NCI-H460 (cell line): ENCODE measurements at places on chromosomes 12 and 14. TPM values are rescaled to one million over a fixed set of nuclear protein-coding genes. Genes with fewer than 3 reads are reported as not detected.

Gene PRIM1
- total RNA-seq: 34.1 TPM in 2 replicates

Gene NTN4
- 68.1 and 86.7 TPM in 2 replicates for total RNA-seq

Gene P2RX2
- not detected in 2 replicates for total RNA-seq

Gene NPFF
- 1.0 TPM in 1 of 2 replicates, not detected in the other for total RNA-seq

Gene ACSM4
- not detected in 2 replicates for total RNA-seq

Gene DIO2
- 1.5 and 1.8 TPM in 2 replicates for total RNA-seq

Gene SERPINA10
- not detected in 2 replicates for total RNA-seq

Gene GLI1
- total RNA-seq: 0.20 and 5.0 TPM in 2 replicates

- no peak for DNase-seq
These were observed 28.8 kb downstream of the CCDC92 start for GRCh38 chr12:123943816-123944215.

DNA sequence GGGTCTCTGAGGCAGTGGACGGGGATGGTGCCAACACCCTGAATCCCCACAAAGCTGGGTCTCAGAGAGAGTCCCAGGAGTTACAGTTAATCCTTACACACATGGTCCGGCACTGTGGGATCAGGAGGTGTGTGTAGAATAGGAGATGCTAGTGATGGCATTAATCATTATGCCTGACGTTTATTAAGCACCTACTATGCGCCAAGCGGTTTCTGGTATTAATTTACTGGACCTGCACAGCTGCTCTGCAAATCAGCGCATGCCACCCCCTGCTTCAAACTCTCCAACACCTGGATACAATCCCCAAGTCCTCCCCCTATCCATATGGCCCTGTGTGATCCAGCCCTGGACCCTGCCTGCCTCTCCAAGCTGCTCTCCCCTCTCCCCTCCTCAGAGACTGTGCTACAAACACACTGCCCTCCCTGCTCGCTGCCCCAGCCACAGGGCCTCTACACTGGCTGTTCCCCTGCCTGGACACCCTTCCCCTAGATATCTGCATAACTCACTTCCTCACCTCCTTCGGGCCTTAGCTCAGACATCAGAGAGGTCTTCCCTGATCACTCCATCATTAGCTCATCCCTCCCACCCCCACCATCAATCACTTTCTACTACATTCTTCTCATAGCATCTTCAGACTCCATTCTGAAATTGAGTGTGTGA, 86.0 kb downstream of the RFLNA start:
- DNase-seq: no peak

DNA sequence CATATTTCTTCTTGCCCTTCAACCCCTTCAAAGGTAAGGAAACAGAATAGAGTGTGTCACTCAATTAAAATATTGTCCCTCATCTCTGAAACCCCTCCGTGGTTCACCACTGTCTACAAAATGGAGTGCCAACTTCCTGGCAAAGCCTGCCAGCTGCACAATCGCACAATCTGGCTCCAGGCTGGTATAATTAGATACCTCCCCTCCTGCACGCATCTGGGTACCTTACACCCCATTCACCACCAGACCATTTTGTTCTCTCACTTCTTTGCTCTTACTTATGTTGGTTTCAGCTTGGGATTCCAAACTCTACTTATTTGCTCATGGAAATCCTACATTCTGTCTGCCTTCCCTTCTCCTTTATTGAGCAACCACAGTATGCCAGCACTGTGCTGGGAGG, 314.9 kb downstream of the NUAK1 start:
- no peak for DNase-seq

DNA sequence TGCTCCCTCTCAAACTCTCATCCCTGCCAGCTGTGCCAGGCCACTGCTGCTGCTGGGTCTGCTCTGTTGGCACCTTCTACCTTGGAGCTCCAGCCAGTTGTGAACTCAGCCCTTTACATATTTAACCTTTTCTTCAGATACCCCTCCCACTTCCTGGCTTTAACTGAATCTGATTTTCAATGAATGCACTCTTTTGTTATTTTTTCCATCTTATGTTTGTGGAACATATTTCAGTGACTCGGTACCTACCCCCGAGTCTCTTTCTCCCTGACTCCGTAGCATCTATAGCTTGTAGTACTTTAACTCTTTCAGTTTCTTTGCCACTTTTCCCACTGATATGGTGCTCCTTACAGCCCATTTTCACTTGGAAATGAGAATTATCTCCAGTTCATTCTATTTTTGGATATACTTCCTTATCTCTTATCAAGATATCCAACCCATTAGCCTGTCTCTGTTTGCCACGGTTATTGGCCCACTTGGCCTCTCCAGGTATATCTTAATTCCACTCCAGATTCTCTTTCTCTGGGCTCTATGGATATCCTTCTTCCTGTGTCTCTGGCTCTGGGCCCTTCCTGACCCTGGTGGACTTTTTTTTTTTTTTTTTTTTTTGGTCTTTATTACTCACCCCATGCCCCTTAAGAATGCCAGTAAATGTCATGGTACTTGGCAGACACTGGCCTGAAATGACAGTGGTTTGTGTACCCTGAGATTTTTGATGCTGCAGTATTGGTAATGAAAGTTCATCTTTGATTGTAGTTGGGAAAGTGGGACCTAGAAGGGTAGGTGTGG, 62.7 kb downstream of the PELI2 start:
- no peak for DNase-seq

- no peak for DNase-seq
These were observed 77.9 kb downstream of the NPAS3 start for GRCh38 chr14:33016613-33017012.

GRCh38 chr12:112370868-112371510, 11.2 kb downstream of the HECTD4 start:
- DNase-seq: no peak

DNA sequence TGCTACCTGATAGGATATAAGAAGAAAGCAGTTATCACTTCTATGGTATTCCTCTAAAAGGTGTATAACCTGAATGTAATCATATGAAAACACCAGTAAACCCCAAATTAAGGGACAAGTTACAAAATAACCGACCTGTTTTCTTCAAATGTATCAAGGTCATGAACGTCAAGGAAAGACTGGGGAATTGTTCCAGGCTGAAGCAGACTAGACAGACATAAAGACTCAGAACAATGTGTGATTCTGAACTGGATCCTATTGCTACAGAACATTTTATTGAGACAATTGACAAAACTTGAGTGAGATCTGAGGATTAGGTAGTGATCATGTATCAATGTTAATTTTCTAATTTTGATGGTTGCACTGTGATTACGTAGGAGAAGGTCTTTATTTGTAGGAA, 15.4 kb upstream of the LRP6 start:
- no peak for DNase-seq

DNA sequence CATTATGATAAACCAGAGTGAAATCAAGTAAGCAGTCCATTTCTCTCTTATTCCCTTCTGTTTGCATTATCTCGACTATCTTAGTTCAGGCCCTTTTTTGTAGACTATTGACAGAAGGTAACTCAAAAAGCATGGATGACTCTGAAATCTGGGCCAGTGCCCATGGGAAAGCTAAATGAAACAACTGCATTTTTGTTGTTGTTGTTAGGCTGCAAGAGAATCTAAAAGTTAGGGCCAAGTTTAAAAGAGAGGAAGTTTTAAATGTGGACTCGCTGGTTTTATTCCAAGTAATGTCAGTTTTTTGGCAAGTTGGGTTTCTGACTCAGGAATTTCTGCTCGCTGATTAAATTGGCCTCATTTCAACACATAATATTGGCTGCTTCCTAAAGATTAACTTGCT, 201.1 kb downstream of the PIK3C2G start:
- DNase-seq: no peak

GRCh38 chr12:68919581-68920239, 13.3 kb downstream of the CPM start:
- DNase-seq: no peak

DNA sequence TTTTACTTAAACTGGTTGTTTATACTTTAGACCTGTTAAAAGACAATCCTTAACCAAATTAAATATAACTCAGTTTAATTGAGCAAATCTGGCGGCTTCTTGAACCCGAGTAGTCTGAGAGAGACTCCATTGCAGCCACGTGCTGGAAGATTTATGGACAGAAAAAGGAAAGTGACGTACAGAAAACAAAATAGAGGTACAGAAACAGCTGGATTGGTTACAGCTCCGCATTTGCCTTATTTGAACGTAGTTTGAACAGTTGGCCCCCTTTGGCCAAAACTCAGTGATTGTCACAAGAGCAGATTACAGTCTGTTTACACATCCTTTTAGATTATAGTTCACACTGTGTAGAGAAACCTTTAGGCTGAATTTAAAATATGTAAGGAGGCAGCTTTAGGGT, 155.9 kb downstream of the RAD51B start:
- DNase-seq: no peak

DNA sequence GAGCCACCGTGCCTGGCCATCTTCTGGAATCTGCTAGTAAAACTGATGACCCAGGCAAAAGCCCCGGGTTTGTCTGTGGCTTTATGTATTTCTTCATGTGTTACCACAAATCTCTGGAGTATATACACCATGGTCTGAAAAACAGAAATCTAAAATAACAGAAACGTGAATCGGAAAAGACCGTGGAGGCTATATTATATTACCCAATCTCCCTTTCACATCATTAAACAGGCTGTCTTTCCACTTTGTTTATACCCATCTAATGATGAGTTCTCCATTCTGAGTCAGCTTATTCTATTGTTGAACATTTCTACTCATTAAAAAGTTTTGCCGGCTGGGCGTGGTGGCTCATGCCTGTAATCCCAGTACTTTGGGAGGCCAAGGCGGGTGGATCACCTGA, 9.5 kb upstream of the AJUBA start:
- no peak for DNase-seq

- DNase-seq: no peak
These were observed 29.8 kb downstream of the NCOR2 start for GRCh38 chr12:124537525-124538193.

GRCh38 chr12:47004634-47005033, 74.8 kb upstream of the PCED1B start:
- no peak for DNase-seq

DNA sequence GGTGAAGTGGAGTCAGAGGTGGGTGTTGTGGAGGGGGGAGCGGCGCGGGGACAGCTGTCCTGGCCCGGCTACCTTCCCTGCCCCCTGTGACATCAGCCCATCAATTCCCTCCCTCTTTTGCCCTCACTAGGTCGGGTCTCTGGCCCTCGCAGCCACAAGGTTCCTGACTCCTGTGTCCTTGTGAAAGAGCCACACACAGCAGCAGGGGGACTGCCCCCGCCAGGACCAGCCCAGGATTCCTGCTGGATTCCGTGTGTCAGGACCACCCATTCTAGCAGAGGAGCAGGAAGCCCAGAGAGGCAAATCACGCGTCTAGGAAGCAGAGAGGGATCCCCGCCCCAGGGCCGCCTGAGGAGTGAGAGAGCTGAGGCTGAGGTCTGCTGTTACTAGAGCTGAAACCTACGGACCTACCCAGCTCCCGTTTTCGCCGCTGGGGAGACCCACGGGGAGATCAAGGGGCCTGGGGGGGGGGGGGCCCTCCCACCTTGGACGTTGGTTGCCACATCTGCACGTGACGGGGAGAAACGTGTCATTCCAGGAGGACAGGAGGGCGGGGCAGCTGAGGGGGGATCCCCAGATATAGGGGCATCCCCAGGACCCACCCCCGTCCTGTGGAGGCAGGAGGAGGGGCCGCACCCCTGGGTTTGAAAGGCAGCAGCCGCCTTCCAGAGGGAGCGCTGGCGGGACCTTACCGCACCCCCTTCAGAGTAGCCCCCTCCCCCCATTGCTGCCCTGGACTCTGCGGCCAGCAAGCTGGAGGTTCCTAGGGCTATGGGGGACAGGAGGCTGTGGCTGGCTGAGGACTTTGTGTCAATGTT, 12.5 kb upstream of the INF2 start:
- no peak for DNase-seq

- no peak for DNase-seq
These were observed 716.7 kb downstream of the VRK1 start for GRCh38 chr14:97513891-97514290.

DNA sequence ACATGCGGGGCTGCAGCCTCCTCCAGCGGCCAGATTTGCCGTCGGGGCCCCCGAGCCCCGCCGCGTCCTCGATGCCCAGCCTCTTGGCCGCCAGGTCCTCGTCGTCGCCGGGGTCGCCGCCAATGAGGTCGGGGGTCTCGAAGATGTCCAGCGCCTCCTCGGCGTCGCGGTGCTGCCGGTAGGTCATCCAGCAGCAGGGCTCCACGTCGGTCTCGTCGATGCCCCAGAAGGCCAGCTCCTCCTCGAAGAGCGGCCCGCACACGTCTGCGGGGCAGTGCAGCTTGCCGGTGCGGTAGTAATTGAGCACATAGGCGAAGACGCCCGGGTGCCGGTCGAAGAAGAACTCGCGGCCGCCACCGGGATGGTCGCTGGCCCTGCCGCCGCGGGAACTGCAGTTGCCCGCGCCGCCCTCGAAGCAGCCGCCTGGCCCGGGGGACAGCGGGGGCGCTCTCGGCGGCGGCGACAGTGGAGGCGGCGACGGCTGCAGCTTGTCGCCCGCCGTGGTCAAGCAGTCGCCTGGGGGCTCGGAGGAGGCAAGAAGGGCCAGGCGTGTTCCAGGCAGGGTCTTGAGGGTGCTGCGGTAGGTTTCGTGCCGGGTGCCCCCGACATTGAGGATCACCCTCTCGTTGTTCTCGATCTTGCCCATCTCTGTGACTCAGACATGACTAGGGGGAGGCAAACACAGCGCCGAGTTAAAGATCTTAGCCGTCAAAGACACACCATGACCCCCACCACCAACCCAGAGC, 2.1 kb downstream of the KCNC2 start:
- no peak for DNase-seq

DNA sequence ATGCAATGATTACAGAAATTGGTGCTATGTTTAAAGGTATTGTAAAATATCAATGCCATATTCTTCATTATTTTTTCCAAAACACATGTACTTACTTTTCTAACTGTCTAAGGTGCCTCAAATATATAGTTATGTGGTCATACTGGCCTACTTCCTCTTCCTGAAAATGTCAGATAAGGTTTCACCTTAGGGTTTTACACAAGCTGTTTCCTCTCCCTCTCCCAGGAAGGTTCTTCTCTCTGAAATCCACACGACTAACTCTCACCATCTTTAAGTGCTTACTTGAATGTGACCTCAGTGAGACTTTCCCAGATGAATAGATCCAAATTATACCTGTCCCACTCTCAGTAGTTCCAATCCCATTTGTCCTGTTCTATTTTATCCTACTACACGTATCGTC, 11.6 kb upstream of the CLEC4D start:
- no peak for DNase-seq

DNA sequence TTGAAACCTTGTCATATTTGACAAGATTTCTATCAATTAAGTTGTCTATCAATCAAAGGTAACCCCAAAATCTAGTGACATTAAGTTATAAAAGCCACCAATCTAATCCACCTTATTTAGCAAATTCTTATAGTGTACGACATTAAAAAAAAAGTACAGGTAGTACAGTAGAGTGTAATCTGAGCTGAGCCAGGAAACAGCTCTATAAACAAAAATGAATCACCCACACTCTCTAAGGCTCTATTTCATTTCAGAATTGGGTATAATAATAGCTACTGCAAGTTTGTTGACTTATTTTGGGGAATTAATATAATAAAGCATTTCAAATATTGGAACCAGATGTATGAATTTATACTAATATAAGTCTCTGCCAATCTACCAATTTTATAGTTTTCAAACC, 342.4 kb upstream of the FLRT2 start:
- no peak for DNase-seq
